Fibroblast of villous mesenchyme (primary cell): ENCODE measurements at places on chromosomes 4 and X.

- DNase-seq = no peak
Observed at GRCh38 chr4:120857312-120857711, 65.2 kb downstream of the PRDM5 start.

- peak; percentile 12 for DNase-seq
Observed at GRCh38 chr4:2852481-2852921, 8.9 kb downstream of the ADD1 start.

- no peak for DNase-seq
Observed at GRCh38 chrX:74117962-74118902, 185.7 kb upstream of the ZCCHC13 start.

- peak; percentile 70 for DNase-seq
Observed at GRCh38 chrX:4932790-4933189, 1219.3 kb upstream of the PRKX start.

- DNase-seq = no peak
Observed at GRCh38 chrX:43975796-43976195, 2.6 kb upstream of the NDP start.

GRCh38 chr4:143404555-143404954, 67.9 kb downstream of the GAB1 start:
- no peak for DNase-seq

DNA sequence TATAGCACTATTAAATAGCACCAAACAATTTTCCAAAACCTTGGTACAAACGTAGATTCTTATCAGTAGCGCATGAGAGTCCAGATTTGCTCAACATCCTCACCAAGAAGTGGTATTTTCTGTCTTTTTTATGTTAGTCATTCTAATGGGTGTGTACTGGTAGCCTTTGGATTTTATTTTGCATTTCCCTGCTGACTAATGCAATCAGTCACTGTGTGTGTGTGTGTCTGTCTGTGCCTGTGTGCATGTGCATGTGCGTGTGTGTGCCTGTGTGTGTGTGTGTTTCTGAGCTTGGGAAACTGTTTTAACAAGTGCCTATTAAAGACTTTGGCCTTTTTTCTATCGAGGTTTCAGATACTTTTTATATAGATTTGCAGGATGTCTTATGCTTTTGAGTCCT, 82.2 kb upstream of the MAGEA10 start:
- peak; percentile 6 for DNase-seq

- peak; percentile 40 for DNase-seq
Observed at GRCh38 chrX:110315551-110315950, 2.3 kb downstream of the AMMECR1 start.

DNA sequence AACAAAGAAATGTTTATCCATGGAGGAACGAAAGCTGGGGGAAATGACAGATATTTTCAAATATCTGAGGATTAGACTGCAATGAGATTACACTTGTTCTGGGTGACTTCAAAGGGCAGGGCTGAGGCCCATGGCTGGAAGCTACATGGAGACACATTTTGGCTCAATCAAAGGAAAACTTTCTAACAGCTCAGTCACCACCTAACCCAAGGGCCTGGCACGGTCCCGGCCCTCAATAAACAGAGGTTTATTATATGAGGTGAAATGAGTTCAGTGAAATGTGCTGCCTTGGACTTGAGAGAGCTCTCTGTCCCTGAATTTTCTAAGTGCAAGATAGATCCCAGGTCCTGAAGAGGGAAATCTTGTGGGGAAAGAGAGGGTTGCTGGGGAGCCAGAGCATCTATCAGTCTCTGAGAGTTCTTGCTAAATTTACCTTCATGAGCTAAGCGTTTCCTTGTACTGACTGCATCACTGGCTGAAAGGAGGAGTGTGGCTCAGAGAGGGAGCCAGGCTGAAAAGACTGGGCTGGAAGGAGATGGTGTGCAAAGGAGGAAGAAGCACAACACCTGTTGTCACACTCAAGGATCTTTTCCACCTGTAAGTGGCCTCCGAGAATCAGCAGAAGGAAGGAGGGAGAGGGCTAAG, 2.0 kb upstream of the RIPPLY1 start:
- no peak for DNase-seq
